Stimulated activated CD8-positive, alpha-beta memory T cell treated with anti-CD3 and anti-CD28 coated beads, Interleukin-4, amount 100 ng/mL, for 48 hours (primary cell): ENCODE measurements at places on chromosomes 7 and 10.

DNA sequence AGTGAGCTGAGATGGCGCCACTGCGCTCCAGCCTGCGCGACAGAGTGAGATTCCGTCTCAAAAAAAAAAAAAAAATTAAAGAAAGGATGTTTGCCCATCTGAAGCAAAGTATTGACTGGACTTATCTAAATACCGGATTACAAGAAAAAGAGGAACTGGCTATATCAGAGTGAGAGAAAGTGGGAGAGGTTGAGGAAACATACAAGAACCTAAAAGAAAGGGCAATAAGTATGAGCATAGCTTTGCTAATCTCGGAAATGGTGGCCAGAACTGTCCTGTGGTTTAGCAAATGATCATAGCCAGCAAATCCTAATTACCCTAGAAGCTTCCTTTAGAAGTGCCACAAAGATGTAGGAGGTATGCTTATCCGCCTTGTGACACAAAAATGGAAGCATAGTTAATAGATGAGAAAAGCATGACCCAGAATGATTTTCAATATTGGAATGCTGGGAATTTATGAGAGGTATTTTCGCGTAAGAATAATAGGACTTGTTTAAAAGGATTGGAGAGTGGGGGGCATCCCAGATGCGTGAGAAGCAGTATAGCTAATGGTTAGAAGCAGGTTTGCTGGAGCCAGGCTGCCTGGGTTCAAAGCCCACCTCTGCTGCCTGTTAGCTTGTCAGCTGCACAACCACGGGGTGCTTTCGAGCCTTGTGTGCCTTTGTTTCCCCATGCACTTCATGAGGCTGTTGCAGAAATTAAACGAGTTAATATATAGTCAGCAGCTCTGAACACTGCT is 1.2 kb upstream of the GTPBP4 start:
- no peak for DNase-seq

GRCh38 chr7:22486597-22486996 is 13.4 kb downstream of the STEAP1B start:
- DNase-seq: no peak

DNA sequence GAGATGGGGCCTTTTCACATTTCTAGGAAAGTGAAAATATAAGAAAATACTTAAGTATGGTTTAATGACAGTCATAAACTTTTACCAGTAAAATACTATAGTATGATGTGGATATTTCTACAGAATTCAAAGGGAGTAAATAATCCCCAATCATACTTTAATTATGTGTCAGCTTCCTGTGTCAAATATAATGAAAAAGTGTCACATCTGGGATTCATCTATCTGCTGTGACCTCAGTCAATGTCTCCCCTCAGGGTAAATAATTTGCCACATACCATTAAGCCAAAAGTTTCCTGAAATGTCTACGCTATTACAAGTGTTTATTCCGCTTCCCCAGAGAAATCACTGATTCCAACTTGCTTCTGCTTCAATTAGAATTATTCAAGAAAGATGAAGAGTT is 110.5 kb downstream of the ITGA8 start:
- no peak for DNase-seq

DNA sequence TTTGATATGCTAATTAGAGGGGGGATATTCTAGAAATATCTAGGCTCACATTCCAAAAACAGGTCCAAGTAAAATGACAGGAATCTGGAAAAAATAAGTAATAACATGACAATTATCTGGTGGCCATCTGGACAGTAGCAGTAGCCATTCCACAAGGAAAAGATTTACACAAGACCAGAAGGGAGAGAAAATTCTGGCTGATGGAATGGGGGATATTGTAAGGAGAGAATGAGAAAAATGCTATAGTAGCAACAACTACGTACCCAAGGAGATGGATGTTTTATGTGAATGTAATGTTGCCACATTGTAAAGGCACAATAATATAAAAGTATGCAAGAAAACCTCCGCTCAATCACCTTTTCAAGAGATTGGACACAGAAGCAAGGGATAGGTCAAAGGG is 5.4 kb downstream of the MYOF start:
- DNase-seq: no peak

GRCh38 chr10:73887294-73888039 is 13.1 kb upstream of the CAMK2G start:
- DNase-seq: no peak

GRCh38 chr7:74718336-74718735 is 55.5 kb upstream of the NCF1 start:
- DNase-seq: no peak

- no peak for DNase-seq
Measured at GRCh38 chr10:109191341-109191740, 732.0 kb downstream of the XPNPEP1 start.

- DNase-seq: no peak
Measured at GRCh38 chr7:41383596-41383995, 319.3 kb downstream of the INHBA start.

- DNase-seq: no peak
Measured at GRCh38 chr7:61111-61510, 131.3 kb upstream of the FAM20C start.

DNA sequence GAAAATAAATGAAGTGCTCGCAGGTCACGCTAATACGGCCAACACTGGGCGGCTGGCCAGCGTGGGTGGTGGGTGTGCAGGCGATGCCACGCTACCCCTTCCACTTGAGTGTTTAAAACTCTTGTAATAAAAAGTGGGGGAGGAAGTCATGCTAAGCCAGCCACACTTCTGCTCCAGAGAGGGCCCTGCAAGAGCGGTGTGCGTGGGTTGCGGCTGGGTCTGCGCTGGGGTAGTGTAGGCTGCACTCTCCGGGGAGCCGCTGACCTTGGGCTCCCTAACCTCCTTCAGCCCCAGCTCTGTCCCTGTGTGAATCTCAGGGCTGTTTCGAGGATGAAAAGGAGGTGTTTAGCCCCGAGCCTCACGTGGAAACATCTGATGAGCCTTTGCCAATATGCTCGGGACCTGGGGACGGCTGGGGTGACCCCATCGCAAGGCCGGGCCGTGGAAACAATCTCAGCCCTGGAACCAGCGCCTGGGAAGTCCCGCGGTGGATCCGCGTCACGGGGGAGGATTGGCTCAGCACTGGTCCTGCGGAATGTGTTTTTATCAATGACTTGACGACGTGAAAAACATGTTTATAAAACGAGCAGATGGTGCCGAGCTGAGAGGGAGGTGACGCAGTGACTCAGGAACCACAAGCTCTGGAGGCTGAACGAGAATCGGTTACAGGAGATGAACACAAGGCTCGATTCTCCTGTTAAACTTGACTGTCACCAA is 278.5 kb downstream of the DNAJB6 start:
- DNase-seq: no peak

- peak; percentile 66 for DNase-seq
Measured at GRCh38 chr7:132049462-132050304, 493.3 kb upstream of the PODXL start.

DNA sequence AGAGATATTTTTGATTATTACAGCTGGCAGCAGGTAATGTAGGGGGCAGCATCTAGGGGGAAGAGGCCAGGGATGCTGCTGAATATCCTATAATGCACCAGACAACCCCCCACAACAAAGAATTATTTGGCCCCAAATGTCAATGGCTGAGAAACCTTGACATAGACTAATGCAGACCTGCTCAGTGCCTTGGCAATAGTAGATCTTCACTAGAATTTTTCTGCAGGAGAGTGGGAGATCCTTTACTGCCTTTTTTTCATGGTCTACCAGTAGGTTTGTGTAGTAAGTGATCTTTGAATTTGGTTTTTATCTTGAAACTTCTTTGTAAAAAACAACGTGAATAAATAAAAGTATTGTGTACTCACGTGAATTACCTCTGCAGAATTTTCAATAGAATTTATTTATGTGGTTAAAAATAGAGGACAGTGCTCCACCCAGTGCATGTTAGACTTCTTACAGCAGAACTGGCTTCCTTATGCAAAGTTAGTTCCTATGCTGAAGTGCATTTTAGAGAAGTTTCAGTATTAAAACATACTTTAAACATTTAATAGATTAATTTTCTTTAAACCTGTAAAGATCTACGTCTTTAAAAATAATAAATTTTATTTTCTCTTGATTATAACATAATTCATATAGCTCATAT is 199.6 kb upstream of the HDAC9 start:
- DNase-seq: no peak
